SK-N-SH treated with all-trans-retinoic acid at 6 μM for 48 hours (cell line): ENCODE measurements at places on chromosomes 13 and 19.

DNA sequence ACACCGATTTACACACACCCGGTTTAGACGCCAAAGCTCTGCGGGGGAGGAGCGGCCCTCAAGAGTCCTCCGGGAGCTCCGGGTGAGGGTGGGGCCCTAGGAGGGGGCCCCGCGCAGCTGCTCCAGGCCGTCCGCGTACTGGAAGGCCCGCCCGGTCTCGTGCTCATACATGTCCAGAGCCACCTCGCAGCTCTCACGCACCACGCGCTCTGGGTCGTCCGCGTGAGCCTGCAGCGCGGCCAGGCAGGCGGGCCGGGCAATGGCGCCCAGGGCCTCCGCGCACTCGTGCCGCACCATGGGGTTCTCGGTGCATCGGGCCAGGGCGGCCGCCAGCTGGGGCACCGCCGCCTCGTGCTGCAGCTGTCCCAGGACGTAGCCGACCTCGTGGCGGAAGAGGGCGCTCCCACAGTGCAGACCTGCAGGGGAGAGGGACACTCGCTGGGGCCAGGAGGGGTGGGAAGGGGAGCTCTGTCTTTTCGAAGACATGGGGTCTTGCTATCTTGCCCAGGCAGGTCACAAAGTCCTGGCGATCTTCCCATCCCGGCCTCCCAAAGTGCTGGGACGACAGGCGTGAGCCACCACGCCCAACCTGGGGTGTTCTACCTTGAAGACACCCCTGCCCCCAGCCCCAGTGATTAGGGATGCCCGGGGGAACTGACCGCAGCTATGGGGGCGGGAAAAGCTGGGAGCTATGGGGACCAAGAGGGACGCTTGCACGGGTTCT is 8.3 kb upstream of the SMIM44 start:
- no peak for ATAC-seq

- ATAC-seq = no peak
Observed at GRCh38 chr13:40442231-40442630, 224.2 kb downstream of the FOXO1 start.

DNA sequence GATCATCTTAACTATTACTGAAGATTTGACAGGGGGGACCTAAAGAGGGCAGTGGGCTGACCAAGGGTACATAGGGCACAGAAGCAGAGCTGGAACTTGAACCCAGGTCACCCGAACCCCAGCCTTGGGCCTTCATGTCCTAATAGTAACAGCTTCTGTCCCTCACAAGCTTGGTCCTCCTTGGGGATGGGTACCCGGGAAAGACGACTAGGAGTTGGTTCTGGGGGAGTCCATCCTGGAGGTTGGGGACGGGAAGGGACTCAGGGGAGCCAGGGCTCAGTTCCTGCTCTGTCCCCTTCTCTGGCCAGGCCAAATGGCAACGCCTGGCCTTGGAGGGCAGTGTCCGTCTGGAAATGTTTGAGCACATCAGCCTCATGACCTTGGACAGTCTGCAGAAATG is 39.6 kb upstream of the CYP4F8 start:
- no peak for ATAC-seq

DNA sequence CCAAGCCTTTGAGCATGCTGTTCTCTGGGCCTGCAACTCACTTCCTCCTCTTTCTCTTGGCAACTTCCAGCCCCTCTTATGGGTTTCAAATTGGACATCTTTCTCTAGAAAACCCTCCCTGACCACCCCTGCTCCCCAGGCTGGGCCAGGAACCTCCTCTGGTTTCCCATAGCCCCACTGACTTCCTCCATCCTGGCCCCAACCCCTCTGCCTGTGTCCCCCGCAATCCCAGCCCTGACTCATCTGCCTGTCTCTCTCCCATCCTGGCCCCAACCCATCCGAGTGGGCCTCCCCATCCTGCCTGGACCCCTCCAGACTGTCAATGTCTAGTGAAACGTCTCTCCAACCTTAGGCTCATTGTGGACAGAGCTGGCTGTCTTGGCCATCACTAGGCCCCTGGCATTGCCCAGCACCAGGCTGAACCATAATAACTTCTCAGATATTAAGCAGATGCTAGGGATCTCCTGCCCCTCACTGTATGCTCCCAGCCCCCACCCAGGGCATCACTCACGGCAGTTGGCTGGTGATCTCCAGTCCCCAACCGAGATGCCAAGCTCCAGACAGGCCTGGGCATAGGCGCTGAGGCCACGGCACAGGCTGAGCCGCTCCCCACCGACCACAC is 16.8 kb downstream of the FCGBP start:
- no peak for ATAC-seq

DNA sequence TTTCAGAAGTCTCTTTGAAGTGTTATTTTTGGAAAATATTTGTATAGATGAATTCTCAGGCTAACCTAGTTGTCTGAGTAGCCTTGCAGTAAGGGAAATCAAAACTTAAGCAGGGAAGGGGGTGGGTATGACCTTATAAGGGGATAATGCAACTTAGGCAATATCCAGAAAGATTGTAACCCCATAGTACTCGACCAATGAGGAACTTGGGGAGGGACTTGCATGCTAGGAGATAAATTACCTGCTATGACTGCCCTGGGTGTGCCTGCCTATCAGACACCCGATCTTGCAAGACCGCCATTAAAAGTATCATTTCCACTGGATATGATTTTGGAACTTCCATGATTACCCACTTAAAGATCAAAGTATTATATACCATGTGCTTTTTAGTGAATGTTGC is 23.0 kb upstream of the RFXAP start:
- ATAC-seq = no peak

DNA sequence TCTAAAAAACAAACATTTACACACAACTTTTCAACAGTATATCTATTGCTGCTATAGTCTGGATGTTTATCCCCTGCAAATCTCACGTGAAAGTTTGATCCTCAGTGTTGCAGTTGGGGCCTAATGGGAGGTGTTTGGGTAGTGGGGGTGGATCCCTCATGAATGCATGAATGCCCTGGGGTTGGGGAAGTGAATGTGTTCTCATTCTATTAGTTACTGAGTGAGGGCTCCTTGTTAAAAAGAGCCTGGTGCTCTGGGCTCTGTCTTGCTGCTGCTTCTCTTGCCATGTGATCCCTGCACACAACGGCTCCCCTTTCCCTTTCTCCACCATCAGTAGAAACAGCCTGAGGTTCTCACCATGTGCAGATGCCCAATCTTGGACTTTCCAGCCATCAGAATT is 242.7 kb upstream of the HTR2A start:
- no peak for ATAC-seq
